ENCODE measurements at places on chromosomes 2 and 18.

DNA sequence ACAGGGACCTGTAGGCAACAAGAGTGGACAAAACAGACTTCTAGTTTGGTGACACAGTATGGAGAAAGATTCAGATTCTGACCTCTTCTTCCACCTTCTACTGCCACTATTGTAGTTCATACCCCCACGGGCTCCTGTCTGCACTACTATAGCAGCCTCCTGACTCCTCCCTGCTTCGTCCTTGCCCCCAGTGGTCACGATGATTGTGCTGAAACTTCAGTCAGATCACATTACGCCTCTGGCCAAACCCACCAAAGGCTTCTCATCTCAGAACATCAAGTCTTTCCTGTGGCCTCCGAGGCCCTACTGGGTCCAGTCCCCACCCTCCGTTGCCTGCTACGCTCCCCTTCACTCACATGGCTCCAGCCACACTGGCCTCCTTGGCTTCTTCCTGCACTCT, 147.6 kb downstream of the CYP26B1 start:
- DNase-seq: no peak

DNA sequence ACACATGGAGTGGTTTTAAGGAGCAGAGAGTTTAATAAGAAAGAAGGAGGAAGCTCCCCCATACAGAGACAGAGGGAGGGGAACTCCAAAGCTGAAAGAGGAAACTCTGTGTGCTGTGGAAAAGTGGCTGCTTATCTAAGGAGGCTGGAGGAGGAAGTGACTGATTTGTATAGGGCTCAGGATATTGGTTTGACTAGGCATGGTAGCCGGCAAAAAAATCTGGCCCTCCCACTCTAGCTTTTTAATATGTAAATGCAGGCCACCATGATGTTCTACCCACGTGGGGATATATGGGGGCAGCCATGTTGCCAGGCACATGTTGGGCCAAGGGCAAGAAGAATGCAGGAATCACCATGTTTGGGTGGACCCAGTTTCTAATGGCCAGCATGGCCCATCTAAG, 64.3 kb downstream of the HNMT start:
- DNase-seq: no peak

DNA sequence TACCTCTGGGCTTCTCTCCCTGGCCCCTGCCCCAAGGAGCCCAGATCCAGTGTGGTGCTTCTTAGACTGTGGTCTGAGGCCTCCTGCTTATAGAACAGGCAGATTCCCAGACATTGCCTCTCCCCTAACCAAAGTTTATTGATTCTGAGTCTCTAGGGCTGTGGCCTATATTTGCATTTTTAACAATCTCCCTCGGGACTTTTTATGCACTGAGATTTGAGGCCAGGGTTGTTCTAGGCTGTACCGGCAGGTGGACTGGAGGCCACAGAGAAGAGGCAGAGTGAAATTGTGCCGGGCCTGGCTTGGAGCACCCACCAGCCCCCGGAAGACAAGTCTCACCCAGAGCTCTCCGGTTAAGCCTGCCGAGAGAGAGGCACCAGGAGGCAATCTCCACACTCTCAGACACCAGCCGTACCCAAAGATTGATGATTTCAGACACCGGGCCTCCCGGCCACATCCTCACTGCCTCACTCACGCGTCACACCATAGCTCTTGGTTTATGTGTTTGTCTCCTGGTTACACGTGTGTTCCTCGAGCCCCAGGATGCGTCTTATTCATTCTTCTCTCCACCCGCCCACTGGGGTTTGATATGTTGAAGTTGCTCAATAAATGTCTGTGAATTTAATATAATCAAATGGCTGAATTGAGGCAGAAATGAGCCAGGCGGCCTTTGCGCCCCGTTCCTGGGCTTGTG, 203.7 kb downstream of the KLHL29 start:
- no peak for DNase-seq

GRCh38 chr18:67260841-67261240, 255.7 kb downstream of the DSEL start:
- DNase-seq: no peak

DNA sequence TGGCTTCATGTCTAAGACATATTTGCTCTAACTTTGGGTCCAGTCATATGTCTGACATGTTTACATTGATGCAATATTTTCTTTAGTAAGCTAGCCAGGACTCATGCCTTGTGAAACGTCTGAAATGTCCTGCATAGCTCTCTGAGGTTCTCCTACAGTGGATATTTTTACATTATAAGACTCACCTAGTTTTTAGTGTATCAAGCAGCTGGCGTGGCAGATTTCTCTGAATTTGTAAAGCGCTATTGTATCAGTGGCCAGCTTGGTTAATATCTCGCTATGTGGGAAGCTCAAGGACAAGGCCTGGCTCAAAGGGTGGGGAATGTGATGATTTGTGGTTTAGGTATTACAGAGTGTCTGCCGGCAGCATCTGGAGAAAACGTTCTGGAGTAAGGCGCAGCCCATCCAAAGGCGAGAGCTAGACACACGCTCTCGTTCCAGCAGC, 164.3 kb downstream of the LTBP1 start:
- no peak for DNase-seq

GRCh38 chr2:162266460-162266760, 23.2 kb upstream of the FAP start:
- DNase-seq: no peak

DNA sequence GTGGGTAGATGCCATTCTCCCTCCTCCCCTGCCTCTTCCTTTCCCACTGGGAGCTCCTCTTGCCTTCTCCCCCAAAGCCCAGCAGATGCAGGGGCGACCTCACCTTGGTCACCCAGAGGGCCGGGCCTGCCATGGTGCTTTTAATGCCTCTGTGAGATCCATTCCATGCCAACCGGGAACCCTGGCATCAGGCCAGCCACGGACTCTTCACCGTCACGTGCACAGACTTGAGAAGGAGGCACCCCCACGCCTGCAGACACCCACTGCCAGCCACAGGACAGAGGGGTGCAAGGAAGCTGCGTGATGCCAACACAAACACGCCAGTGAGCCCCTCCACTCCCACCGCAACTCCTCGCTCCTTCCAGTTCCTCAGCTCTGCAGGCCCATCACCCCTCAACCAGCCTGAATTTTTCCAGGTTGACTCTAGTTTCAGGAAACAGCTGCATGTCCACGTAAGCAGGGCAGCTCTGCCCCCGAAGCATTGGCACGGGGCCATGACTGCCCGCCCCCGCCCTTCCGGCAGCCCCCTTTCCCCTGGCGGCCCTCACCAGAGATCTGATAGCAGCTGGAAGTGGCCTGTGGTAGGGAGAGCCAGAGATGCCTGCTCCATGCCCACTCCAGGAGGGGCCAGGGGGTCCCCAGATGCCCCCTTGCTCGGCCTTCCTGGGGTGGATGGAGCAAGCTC, 50.8 kb downstream of the DNMT3A start:
- DNase-seq: peak; percentile 81

DNA sequence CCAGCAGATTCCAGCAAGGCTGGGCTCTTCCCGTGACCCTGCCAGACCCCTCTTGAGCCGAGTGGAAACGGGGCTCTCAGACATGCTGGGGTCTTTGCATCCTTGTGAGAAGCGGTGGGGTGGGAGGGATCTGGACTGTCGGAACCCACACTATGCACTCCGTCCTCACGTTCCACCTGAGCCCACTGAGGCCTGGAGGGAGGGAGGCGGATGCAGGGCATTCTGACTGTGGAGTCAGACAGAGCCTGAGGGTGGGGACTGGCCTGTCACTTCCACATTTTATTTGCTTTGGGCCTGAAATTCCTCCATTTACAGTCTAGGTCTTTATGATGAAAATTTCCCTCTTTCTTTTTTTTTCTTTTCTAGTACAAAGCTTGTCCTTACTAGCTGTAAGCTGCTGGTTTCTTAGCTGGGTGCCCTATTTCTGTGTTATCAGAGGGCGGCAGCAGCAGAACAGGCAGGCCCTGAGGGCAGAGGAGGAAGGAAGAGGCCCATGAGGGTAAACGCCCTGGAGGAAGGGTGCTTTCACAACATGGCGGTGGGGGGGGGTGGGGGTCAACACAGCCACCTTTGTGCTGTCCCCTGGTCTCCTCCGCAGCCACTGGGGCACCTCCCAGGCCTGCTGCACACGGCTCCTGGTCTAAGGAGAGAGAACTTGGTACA, 373.5 kb upstream of the MYT1L start:
- DNase-seq: no peak

GRCh38 chr18:64233851-64234250, 85.0 kb upstream of the LINC00305 start:
- no peak for DNase-seq

GRCh38 chr2:122315306-122315705, 559.9 kb downstream of the TSN start:
- no peak for DNase-seq

GRCh38 chr18:31206787-31207381, 44.2 kb upstream of the DSC1 start:
- no peak for DNase-seq

DNA sequence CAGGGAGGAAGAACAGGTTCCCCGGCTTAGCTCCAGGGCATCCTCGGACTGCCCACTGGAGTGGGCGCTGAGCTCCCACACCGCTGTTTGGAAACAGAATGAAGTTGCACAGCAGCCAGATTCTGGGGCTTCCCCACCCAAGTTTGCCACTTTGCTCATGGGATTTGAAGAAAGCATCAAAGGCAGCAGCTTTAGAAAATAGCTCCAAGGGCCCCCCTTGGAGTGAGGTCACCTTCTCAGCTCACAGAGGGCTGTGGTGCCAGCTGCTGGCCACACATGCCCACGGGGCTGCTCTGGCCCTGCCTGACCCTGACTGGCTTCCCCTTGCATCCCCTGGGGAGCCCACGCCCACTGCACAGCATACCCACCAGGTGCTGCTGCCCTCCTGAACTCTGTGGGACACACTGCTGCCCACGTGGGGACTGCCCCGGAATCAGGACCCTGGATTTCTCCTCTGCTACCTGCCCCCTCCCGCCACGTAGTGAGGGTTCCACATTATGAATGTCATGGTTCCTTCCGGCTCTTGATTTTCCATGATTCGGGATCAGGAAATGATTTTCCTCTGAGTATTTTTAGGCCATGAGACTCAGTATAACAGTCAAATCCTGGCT, 70.3 kb downstream of the TGOLN2 start:
- DNase-seq: peak; percentile 90

GRCh38 chr18:60096428-60096827, 196.6 kb downstream of the PMAIP1 start:
- DNase-seq: no peak

DNA sequence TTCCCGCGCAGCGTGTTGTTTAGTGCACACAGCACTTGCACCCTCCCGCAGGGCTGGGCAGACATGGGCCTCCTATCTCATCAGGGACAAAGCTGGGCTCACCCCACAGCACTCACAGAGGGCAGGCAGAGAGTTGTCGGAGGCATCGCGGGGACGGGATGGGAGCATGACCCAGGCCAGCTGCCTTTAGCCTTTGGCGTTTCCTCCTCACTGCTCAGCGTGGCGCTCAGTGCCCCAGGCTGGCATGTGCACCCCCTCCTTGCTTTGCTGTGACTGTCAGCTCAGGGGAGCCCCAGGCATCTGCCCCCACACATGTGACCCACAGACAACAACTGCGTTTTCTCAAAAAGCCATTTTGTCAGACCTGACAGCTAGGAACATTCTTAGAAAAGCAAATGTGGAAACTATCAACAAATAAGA, 101.1 kb downstream of the RNF144A start:
- no peak for DNase-seq

DNA sequence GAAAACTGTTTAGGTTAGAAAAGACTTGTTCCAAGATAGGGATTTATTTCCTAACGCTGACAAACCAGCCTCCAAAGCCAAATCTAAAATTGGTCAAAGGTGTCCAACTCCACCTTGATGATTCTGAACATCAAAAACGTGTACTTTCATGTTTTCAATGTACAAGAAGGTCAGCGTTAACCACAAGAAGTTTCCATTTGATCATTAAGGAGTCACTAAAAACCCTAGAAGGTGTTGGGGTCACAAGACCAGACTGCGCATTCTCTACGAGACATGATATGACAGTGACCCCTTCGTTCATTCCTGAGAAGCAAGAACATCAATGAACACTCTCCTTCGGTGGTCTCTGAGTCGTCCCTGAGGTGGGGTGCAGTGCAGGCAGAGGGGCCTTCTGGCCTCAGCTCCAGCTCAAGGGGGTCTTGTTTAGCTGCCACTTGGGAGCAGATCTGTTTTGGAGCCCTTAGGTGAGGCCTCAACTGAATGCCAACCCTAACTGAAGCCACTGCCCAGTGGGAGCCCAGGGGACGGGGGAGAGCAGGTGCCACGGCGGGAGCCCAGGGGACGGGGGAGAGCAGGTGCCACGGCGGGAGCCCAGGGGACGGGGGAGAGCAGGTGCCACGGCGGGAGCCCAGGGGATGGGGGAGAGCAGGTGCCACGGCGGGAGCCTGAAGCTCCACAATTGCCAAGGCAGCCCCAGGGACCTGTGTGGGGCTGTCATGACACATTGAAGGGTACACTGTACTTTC, 55.2 kb downstream of the PARD6G start:
- no peak for DNase-seq

DNA sequence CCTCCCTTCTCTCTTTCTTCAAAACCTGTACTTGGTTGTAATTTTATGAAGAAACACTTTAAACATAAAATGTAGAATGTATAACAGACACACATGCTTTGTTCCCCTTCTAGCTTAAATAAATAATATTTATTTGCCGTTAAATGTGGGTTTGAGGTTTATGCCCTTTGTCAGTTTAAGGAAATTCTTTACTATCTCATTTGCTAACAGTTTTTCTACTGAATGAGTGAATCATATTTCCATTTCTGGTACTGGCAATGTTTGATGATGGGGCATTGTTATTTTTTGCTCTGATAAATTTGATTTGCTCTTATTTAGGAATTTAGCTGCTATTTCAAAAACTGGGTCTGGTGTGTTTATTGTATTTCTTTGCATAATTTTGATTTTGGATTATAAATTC, 555.6 kb downstream of the CCDC85A start:
- DNase-seq: no peak

GRCh38 chr2:110805894-110806452, 73.6 kb downstream of the ACOXL start:
- no peak for DNase-seq

DNA sequence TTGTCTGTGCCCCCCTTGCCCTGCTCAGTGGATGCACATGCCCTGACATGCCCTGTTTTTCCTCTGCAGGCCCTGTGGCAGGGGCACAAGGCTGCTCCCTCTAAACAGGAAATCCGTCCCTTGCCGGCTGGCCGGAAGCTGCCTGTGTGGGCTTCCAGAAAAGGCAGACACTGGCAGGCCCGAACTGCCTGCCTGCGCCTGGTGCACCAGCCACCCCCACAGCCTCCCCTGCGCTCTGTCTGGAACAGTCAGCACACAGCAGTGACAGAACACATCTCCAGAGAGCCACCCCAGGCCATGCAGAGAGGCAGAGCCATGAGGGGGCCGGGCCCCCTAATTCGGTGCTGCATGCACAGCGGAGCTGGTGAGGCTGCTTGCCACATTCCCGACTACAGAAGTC, 33.5 kb downstream of the LOXHD1 start:
- peak; percentile 6 for DNase-seq

DNA sequence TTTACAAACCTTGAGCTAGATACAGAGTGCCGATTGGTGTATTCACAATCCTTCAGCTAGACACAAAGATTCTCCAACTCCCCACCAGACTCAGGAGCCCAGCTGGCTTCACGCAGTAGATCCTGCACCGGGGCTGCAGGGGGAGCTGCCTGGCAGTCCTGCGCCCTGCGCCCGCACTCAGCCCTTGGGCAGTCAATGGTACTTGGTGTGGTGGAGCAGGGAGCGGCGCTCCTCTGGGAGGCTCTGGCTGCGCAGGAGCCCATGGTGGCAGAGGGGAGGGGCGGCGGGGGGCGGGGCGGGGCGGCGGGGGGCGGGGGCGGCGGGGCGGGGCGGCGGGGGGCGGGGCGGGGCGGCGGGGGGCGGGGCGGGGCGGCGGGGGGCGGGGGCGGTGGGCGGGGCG, 923.4 kb downstream of the SOCS6 start:
- no peak for DNase-seq

GRCh38 chr2:195603998-195604397, 53.0 kb upstream of the SLC39A10 start:
- DNase-seq: no peak

- no peak for DNase-seq
Observed at GRCh38 chr2:112194028-112194427, 55.8 kb downstream of the FBLN7 start.

Data from dermis microvascular lymphatic vessel endothelial cell (primary cell).